ELR (cell line): ENCODE measurements at places on chromosomes 6 and 20.
A peak's percentile ranks its signal among the peaks of the same experiment; 100 is the strongest.

- DNase-seq: no peak
Measured at GRCh38 chr6:28696682-28697081, 171.0 kb downstream of the GPX5 start.

- DNase-seq: no peak
Measured at GRCh38 chr20:62828511-62829230, 11.8 kb downstream of the COL9A3 start.

DNA sequence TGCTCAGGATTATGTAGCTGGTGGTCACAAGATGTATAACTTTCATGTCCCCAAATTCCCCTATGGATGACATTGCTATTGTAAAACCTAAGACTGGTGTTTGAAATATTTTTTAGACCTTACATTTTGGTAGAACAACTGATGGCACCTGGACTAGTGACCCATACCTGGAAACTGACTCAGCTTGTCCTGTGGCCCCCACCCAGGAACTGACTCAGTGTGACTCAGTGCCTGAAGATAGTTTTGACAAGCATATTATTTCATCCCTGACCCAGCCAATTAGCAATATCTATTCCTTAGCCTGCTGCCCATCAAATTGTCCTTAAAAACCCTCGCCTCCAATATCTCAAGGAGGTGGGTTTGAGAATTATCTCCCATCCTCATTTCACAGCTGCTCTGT lies 90.9 kb upstream of the GRIK2 start:
- peak; percentile 5 for DNase-seq

- peak; percentile 78 for DNase-seq
Measured at GRCh38 chr20:23441850-23442313, 2.4 kb downstream of the CSTL1 start.

GRCh38 chr6:40011844-40012243 lies 77.6 kb upstream of the MOCS1 start:
- DNase-seq: peak; percentile 7

- no peak for DNase-seq
Measured at GRCh38 chr6:86706449-86706848, 230.9 kb upstream of the HTR1E start.

GRCh38 chr20:42589976-42590639 lies 599.6 kb downstream of the PTPRT start:
- DNase-seq: no peak

DNA sequence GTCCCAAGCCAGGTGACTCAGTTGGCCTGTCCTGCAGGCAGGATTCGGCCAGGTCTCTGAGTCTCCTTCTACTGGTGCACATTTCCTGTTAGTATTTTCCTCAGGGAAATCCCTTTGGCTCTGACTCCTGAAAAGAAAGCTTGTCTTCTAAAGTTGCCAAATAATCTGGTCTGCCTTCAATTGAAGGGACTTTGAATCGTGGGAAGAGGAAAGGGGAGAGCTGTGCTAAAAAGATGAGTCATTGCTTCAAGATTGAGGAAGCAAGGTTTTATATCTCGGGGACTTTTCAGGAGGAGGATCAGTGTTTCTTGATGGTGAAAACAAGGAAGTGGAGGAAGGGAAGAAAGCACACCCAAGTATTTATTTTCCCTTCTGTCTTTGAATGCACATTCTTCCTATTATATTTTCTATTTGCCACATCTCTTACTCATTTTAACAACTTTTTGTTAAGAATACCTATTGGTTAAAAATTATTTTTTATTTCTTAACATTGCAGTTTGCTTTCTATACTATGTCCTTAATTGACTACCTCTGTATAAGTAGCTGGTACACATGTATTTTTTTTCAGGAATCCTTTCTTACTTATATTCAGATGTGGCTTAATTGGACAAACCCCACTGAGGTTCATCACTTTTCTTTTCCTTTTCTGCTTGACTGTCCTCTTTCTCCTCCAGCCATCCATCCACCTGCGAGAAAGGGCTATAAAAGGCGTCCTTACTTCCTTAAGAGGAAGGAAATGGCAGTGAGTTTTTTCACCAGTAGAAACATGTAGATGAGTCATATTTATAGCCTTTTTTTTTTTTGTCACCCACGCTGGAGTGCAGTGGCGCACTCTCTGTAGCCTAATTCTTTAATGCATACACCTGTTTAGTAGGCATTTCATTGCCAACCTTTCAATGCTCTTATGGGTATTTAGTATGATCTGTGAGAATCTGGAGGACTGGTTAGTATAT lies 15.0 kb upstream of the IFNGR1 start:
- peak; percentile 74 for DNase-seq

GRCh38 chr20:24683676-24684075 lies 214.2 kb downstream of the SYNDIG1 start:
- no peak for DNase-seq

DNA sequence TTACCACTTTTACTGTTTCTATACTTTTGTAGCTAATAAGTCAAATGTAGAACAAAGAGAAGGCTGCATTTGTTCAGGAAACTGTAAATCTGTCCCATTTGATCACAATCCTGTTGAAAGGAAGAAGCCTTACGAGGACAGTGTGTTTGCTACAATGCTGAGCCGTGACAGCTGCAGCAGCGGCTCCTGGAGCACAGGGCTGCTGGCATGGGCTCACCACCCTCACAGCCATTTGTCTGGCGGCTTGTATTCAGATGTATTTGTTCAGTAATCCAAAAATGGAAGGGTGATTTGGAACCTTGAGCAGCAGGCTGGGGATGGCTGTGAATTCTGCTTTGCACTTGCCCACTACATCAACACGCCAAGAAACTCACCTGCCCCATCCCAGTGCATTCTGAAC lies 5.7 kb downstream of the TUBB2A start:
- DNase-seq: no peak

- no peak for DNase-seq
Measured at GRCh38 chr6:40439026-40439800, 148.0 kb downstream of the LRFN2 start.

DNA sequence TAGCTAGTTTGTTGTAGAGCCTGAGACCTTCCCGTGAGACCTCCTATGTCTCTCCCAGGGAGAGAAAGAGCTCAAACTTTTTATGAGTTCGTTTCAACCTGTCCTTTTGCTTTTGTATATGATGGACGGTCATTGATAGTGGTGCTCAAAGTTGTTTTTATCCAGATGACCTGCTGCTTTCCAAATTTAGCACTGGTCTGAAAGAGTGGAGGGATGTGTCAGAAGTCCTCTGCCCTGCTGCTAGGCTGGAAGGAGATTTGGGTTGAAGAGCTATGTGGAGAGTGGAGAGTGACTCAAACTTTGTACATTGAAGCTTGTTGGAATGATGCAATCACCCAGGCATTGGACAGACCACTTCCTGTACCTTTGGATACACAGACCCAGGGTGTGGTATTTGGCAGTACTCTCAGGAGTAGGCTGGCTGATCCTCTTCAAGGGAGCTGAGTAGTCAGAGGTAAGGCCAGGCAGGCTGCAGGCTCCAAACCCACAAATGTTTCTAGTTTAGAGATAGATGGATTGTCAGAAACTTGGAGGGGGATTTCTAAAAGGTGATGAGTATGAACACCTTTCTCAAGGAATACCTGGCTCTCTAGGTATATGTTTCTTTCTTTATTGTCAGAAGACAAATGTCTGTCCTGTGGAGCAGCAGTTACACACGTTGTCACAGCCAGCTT lies 49.4 kb upstream of the RREB1 start:
- peak; percentile 97 for DNase-seq

DNA sequence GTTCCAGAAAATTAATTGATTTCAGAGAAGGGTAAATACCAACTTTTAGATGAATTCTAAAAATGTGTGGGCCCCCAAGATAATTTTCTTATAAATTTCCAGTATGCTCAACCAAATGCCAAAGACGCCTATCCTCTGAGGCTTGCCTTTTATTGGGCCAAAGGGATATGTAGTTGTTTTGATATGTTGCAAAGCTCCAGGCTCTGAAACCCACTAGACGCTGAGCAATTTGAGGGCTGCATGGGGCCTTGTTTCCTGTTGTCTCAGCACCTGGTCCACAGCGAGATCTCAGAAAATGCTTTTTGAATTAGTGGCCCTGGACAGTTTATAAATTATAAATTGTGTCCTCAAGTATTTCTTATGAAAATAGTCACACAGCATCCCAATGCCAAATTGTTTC lies 397.2 kb downstream of the SAMD5 start:
- no peak for DNase-seq

DNA sequence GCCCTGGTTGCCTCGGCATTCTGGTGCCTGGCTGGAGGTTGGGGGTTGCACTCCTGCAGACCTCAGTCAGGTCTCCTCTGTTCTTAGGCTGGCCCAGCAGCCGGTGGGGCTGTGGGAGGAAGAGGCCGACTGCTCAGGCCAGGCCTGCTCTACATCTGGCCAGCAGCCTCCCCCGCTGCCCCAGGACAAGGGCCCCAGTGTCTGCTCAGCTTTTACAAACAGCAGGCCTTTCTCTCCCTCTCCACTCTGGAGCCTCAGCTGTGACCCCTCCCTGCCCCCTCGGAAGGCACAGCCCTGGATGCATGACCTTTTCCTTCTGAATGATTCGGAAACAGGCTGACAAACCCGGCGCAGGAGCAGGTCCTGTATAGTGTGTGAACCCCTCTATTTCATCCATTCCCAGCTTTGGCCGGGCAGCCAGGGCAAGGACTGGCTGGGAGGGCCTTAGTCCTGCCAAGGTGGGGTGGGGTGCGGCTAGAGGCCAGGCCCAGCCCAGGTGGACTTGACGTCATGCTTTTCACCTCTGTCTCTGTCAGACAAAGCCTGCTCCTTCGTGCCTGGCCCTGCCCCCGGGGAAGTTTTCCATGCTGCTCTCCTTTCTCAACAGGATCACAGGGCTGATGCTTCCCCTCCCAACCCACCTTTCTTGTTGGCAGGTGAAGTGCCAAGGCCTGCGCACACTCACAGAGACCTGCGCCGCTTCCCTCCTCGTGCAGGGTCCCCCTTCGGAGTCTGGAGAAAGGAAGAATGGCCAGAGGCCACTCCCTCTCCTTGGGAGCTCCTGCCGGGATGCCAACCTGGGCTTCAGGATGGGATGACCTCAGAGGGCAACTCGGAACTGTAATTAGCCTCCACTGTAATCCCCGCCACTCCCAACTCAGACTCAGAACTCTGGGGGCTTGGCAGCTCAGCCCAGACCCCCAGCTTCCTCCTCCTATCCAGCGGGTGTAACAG lies 10.1 kb upstream of the ITPR3 start:
- DNase-seq: no peak

DNA sequence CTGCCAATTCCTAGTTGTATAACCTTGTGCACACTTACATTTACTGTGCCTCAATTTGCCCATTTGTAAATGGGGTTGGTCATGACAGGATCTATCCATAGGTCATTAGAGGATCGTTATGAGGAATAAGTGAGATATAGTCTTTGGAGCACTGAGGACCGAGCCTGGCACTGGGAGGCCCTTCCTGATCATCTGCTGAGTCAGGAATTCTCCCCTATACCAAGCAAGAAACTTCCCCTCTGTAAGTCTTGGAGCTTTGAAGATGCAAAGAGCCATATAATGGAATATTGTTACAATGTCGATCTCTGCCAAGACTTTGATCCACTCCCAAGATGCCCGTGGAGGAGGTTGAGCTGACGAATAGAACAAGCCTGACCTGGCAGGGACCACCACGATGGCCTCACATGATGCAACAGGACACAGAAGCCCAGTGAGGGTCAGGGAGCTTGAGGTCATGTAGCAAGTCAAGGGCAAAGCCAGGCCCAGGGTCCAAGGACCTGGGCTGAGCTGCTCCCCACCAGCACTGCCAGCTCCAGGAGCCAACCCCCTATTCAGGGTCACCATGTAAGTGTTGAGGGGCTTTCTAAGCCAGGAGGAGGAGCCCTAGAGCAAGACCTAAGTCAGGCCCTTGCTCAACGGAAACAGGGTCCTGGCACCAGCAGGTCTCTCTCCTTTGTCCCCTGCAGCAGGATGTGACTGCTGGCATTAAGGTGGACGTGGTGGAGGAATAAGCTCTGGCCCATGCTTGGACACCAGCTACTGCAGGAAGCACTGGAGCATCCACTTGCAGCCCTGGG lies 16.7 kb downstream of the PDRG1 start:
- DNase-seq: no peak

DNA sequence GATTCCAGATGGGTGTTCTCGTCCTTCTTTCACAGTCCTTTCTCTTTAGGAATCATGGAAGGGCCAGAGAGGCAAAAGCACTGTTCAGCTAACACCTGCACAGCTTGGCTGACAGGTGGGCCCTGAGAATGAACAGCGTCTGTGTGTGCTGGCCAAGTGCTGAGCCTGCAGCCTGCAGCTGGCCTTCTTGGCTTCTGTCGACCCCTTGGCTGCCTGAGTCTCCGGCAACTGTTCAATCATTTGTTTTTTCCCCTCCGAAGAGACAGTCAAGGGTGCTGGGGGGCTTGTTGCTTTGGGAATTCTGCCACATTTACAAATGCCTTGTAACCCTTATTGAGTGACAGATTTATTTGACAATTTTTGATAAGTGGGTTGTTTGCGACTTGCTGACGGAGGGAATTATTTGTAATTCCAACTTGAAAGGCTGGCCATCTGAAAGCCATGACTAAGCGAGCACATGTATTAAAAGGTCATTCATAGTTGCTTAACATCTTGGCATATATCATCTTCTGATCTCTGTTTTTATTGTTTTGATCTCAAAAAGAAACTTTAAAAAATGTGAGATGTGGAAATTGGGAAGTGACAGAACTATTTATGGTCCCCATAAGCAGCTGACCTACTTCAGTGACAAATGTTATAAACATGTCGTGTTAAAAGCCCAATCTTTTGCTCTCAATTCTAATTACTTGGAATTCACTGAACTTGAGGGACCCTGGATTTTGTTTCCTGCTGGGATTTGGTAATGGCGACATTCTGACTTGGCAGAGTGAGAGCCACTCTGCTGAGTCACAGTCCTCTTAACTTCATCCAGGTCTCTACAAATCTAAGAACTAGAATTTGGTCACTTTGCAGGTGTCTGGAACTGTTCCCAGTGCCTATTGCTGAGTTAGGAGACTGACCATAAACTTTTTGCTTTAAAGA lies 41.9 kb upstream of the FERMT1 start:
- DNase-seq: no peak

DNA sequence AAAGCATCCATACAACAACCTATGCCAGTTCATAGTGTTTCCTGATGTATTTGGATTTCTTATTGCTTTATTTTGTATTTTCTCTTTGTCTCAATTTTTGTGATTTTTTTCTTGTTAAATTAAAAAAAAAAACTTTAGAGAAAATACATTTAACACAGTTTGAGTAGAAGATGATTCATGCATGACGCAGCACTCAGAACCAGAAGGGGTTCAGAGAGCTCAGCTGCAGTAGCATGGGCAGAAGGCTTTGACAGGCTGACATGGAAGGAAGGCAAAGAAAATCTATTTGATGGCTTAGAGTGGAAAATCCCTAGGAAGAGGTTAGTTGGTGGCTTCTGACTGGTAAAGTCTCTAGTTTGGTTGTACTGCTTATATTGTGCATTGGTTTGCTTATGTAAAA lies 207.2 kb upstream of the STXBP5 start:
- DNase-seq: peak; percentile 78

- no peak for DNase-seq
Measured at GRCh38 chr6:104459543-104459942, 400.2 kb downstream of the HACE1 start.

- peak; percentile 64 for DNase-seq
Measured at GRCh38 chr6:43977404-43978111, 149.7 kb downstream of the MRPL14 start.

DNA sequence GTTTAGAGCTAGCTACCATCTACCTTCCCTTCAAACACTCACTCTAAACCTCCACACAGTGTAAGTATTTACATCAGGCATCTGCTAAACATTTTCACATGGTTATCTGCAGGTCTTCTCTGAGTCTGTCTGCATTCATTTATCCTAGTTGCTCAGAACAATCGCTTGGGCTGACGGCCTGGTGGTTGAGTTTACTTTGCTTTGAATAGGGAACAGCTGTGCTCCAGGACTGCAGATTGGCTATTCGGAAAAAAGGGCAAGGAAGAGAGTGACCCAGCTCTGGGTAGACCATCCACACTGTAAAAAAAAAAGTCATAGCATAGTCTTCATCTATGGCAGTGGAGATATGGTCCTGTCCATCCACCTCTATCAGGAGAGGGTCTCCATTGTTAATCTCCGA lies 115.3 kb upstream of the ESR1 start:
- no peak for DNase-seq
